ENCODE measurements at places on chromosomes 12 and 14.

DNA sequence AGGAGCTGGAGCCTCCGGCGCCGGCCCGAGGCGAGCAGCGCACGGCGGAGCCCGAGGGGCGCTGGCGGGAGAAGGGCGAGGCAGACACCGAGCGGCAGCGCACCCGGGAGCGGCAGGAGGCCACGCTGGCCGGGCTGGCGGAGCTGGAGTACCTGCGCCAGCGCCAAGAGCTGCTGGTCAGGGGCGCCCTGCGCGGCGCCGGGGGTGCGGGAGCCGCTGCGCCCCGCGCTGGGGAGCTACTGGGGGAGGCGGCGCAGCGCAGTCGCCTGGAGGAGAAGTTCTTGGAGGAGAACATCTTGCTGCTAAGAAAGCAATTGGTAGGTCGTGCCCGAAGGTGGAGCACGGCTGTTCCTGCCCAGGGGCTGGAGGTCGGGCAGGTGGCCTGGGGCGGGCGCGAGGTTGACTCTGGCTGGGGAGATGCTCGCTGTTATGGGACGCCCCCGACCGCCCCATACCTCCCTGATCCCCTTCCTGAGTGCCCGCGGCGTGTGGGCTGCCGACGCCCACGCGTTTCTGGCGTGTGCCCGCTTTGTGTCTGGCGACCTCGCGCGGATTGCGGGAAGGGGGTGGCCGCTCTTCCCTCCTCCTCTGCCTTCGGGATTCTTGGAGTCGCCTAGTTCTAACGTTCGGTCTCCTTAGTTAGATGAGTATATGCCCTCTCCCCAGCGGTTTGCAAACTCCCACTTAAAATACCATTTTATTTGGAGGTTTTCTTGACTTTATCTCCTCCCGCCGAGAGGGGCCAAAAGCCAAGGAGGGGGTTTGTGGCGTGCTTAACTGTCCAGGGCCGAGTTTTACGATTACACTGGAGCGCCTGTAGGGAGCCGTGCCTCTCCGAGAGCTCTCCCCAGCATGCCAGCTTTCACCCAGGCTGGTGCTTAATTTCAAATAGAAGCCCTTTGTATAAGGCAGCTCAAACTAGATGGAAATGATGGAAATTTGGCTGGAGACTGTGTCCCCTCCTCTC, 752 bp downstream of the DACT1 start:
- DNase-seq, result peak; percentile 45

DNA sequence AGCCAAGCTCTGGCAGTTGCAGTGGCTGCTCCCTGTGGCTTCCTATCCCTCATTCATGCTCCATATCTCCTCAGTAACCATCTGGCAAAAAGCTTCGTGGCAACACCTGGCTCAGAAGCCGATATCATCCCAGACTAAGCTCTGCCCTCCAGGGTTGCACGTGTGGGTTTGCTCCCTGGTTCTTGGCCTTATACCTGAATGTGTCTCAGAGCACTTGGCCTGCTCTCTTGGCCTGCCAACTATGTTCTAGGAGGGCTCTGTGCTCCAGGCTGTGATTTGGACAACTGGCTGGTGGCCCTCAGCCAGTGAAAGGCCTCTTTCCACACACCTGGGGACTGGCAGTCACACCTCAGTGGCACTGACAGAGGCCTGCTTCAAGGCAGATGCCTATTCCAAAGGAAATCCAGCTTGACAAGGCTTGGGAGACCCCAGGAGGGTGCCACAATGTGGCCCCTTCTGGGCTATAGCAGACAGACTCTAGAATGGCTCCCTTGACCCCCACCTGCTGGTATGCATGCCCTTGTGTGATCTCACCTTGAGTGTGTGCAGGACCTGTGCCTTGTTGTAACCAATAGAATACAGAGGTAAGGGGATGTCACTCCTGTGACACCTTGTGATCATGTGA, 10.5 kb downstream of the PLD4 start:
- DNase-seq, result no peak

GRCh38 chr12:123765504-123766035, 3.5 kb downstream of the DNAH10 start:
- no peak for DNase-seq

DNA sequence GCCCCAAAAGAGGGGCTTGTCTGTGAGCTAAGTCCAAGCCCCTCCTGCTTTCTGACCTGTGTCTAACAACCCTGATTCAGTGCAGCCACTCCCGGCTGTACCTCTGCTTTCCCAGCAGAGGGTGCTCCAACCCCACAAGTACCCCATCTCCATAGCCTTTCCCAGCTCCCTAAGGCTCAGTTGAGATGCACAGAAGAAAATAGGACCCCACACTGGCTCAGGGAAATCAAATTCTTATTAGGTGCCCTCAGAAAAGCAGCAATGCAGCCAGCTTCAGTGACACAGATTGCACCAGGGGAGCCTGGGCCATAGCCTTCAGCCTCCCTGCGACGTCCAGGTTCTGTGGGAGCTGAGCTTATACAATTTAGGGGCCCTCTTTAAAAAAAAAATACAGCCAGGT, 49.9 kb downstream of the LRRC74A start:
- DNase-seq, result peak; percentile 87

DNA sequence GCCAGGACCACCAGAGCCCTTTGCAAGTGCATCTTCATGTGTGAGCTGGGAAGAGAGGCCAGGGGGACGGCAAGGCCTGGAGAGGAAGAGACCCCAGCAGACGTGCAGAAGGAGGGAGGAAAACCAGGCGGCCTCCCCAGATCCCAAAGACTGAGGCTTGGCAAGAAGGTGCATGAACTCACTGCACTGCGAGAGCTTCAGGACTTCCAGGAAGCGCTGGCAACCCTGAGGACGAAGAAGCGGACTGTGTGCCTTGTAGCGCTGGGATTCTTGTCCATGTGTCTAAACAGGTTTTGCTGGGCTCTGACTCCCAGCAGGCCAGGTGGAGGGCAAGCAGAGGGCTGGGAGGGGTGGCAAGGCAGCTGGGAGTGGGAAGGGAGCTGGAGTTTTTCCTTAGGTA, 939 bp downstream of the TGFB3 start:
- DNase-seq, result no peak

DNA sequence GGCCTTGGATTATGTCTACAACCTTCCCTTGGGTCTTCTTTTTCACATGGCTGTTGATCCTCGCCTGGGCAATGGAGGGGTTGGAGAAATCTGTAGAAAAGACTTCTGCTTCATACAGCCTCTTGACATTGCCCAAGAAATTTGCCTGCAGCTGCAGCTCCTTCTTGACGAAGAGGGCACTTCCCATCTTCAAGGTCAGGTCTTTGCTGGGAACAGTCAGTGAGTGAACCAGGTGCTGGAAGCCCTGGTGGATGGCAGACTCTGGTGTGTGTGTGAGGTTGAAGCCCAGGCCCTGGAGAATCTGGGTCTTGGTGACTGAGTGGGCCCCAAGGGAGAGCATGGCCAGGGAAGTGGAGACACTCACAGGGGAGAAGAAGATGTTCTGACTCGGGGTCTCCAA, 6.7 kb downstream of the SERPINA9 start:
- no peak for DNase-seq

DNA sequence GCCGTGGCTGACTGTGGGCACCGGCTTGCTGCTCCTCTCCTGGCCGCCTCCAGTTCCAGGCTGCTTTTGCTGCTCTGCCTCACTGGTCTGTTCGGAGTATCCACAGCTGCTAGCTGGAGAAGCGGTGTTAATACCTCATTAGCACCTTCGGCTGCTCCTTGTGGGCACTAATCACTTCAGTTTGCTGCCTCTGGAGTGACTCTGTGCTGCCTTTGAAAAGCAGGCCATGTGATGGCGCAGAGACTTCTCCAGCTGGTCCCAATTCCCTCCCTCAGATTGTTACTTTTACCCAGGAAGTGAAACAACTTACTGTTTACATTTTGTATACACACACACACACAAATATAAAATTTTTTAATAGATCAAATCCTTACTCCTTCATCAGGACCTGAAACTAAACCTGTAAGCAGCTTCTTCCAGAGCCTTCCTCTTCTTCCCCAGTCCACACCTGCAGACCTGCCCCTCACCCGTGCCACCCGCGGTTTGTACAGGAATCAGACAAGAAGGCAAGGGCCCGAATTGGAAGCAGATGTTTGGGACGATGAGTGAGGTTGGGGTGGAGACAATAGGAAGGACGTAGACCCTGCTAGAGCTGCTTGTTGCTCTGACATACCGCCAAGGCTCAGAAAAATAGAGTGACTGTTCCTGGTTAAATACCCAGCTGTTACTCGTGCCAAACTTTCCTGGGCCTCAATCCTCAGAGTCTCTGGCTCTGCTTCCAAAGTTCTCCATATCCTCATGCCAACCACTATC, 41.5 kb upstream of the LTBP2 start:
- DNase-seq, result no peak

- DNase-seq, result no peak
These were observed 84.2 kb downstream of the PHETA1 start for GRCh38 chr12:111284709-111285108.

GRCh38 chr12:69998922-69999321, 173.9 kb downstream of the MYRFL start:
- no peak for DNase-seq

- DNase-seq, result no peak
These were observed 6.6 kb downstream of the CHST11 start for GRCh38 chr12:104463368-104463767.

GRCh38 chr12:15982921-15983320, 71.8 kb downstream of the DERA start:
- DNase-seq, result no peak

DNA sequence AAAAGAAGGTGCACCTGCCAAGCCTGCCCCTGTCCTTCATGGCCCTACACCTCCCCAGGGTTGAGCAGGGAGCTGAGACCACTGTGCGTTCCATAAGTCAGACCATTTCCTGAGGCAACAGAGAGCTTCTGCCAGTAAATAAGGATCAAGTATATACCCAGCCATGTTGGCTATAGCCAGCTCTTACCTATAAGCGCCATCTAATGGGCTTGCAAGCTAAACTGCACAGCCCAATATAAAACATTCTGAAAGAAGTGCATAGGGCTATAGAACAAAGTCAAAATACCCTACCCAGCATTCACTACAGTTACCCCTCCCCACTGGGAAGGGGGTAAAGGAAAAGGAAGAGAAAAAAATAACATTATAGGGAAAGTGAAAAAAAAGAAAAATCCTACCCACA, 59.3 kb upstream of the SCAF11 start:
- peak; percentile 4 for DNase-seq

DNA sequence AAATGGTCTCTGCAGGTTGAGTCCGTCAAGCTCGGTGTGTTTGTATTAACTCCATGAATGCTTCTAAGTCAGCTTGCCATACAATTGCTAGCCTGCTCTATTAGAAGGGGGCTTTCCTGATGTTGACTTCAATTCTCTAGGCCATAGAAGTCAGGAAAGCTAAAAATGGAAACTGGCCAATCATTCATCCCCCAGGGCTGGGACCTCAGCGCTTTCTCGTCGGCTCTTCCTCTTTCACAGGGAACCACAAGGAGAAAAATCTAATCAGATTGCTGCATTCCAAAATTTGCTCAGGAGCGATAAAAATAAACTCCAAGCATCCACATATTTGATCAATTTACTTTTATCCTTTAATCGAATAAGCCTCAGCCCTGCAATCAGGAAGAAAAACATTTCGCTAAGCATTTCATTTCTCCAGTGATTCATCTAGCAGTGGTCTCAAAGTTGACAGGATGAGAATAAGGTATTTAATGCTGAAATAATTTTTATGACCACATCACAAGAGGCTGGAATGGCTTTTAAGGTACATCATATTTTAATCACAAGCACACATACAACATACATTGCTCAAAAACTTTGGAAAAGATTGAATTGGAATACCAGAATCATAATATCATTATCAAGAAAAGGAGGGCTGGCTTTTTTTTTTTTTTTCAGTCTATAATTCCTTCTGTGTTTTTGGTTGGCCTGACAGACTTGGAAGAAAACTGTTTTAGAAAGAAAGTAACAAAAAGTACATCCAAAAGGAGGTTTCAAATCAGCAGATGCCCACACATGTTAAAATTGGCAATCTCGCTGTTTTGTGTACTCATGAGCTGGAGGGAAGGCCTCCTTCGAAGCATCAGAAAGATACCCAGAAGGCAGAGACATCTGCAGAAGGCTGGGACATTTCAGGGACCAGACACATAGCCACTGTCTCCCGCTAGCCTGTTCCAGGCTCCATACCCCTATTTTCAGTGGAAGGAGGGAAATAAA, 316.3 kb downstream of the NUAK1 start:
- no peak for DNase-seq

- no peak for DNase-seq
These were observed 1.3 kb downstream of the GLRX5 start for GRCh38 chr14:95536036-95536593.

DNA sequence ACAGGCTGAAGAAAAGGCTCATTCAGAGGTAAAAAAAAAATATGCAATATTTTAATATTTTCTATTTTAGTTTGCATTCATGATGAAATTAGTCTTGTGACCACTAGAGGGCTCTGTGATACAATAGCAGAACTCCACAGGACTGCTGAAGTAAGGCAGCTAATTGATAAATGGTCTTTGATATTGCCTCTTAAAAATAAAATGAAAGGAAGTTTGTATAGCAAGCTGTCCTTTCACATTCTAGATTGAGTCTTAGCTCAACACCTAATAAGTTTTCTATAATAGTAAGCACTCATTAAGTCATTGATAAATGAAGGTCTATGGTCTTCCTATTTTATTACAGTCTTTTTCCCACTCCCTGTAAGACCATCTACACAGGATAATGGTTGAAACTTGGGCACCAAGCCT, 315.7 kb downstream of the NAV3 start:
- peak; percentile 77 for DNase-seq

DNA sequence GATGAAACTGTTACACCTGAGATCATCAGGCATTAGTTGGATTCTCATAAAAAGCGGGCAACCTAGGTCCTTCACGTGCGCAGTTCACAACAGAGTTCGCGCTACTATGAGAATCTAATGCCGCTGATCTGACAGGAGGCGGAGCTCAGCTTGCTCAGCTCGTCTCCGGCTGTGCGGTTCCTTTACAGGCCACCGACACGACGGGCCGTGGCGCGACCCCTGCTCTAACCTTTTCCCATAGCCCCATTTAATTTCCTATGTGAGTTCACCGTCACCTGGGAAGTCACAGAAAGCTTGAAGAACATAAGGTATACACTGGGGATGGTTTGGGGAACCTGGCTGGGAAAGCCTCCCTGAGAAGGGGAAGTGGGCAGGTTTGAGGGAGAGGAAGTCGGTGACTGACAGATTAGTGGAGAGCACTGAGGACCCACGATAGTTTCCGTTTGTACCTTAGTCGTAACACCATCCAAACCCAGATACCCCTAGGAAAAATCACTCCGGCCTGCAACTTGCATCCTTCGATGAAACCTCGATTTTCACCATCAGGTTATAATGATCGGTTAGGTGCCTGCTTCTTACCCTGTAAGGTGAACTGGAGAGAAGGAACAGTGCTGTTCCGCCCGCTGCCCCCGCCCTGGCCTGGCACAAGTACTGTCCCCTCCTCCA, 2.8 kb upstream of the AAAS start:
- DNase-seq, result peak; percentile 10

All from choroid plexus epithelial cell (primary cell).